ENCODE measurements at places on chromosomes 7 and 10.

- no peak for DNase-seq
Observed at GRCh38 chr7:43481902-43482678, 100.8 kb upstream of the STK17A start.

GRCh38 chr10:112394475-112394875 is 20.6 kb downstream of the ACSL5 start:
- no peak for DNase-seq

DNA sequence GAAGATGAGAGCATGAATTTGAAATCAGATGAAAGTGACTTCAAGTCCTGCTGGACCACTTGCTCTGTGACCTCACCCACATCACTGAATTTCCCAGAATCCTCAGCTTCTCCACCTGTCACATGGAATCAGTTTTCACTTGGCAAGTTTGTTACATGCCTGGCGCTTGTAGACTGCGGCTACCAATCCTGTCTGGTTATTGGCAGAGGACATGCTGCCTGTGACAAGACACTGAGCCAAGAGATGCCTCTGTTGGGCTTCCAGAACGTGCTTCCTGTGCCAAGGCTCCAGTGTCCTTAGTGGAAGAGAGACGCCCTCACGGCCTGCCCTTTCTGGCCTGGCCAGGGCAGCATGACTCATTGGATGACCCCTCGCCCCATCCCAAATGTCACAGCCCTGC is 4.4 kb upstream of the MYL10 start:
- DNase-seq = no peak

GRCh38 chr10:88693392-88694020 is 12.5 kb upstream of the LIPK start:
- no peak for DNase-seq

- DNase-seq = no peak
Observed at GRCh38 chr7:100444311-100445278, 8.3 kb upstream of the PPP1R35 start.

- no peak for DNase-seq
Observed at GRCh38 chr7:22444181-22444971, 55.6 kb downstream of the STEAP1B start.

DNA sequence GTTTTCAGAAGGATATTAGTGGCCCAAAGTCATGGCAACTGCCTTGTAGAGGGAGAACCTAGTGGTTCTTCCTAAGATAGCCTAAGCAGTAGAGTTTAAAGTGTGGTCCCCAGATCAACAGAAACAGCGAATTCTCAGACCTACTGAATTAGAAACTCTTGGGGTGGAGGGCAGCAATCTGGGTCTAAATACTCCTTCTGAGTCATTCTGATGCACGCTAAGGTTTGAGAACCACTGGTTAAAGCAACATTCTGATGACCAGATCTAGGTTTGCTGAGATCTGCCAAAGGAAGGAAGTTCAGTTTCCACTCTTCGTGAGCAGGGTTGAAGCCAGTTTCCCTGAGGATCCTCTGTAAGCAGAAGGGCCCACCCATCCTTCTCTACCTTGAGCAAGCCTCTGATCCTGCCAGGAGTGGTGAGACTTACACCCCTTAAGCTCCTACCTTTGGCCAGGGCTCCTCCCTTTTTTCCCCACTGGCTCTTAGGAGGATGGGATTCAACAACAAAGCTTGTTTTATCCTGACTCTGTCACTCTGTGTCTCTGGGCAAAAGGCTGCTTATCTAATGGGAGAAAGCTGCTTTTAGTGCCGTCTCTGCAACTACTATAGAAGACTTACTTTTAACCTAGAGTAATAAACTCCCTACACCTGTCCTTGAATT is 26.8 kb upstream of the TRUB1 start:
- DNase-seq = no peak

- no peak for DNase-seq
Observed at GRCh38 chr10:48496831-48497779, 107.8 kb downstream of the ARHGAP22 start.

GRCh38 chr10:60139290-60139689 is 232.9 kb upstream of the CCDC6 start:
- no peak for DNase-seq

GRCh38 chr7:65449505-65449852 is 75.8 kb downstream of the ZNF92 start:
- no peak for DNase-seq

- no peak for DNase-seq
Observed at GRCh38 chr7:149690688-149691446, 82.5 kb downstream of the ZNF467 start.

GRCh38 chr7:46383605-46384004 is 462.5 kb upstream of the IGFBP3 start:
- no peak for DNase-seq

DNA sequence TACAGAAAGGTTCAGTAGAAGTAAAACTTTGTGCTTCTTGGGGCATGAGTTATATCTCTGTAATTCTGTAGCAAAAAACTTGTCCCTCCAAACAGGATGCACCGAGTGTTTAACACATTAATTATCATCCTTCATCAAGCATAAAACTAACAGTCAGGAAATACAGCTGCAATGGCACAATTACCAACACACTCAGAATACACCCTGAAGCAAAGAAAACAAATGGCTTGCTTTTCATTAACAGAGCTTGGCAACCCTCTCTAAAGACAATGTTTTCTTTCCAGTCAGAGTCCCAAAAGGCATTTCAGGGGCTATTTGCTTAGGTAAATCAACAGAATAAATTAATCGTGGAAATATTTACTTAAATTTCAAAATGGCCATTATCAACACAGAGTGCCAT is 107.7 kb downstream of the ICA1 start:
- no peak for DNase-seq

DNA sequence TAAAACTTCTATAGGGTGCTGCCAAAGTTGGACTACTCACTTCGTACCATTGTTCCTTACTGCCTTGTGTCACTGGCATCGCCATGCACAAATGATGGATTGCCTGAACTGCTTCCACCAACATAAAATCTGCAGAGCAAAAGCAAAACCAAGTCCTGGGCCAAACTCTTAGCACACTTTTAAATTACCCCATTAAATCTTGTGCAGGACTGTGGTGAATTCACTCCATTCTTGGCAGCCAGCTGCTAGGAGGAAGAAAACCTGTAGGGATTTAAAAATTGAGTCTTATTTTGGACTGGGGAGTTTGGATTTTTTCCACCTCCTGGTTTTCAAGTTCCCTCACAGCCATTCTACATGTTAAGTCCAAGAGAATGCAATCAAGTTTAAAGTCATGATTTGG is 646.9 kb downstream of the SORCS3 start:
- no peak for DNase-seq

- DNase-seq = no peak
Observed at GRCh38 chr7:123030631-123031030, 35.1 kb upstream of the TAS2R16 start.

GRCh38 chr10:113552701-113553100 is at the start of gene HABP2:
Gene HABP2 (plus strand): TSS chr10:113553053. CDS start chr10:113553122, 69 bp downstream.
- no peak for DNase-seq

- no peak for DNase-seq
Observed at GRCh38 chr7:83509255-83510021, 139.5 kb downstream of the SEMA3E start.

GRCh38 chr7:31307972-31308371 is 32.6 kb downstream of the NEUROD6 start:
- no peak for DNase-seq

DNA sequence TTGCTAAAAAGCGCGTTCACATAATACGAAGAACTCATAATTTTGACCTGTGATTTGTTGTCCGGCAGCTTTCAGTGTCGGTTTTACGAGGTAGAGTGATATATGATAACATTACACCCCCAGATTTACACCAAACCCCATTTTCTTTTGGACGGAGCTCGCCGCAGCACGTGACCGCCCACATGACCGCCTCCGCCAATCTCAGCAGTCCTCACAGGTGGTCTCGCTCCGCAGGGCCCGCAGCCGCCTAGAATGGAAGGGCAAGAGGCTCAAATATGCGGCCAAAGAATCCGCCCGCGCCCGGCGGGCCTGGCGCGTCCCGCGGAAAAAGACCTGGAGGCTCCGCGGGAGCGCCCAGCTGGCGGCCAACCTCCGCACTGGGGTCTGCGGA is at the start of gene HOXA7:
HOXA7 (minus strand) TSS at position 168 of the 391 bp plus-strand sequence; CDS start at position 38, 130 bp downstream.
- no peak for DNase-seq

DNA sequence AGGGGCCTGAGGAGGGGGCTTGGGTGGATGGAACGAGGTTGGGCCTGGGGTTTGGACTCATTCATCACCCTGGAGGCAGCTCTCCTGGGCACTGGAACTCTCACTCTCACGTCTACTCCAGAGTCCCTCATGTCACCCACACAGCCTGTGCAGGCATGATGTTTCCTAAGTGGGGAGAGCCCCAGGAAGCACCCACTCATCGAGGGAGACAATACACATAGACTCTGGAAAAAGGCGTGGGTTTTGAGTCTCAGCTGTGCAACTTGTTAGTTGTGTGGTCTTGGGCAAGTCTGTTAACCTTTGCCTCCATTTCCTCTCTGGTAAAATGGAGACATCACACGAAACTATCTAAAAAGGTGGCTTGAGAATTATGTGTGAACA is 25.9 kb upstream of the RBM20 start:
- DNase-seq = no peak

GRCh38 chr7:84624927-84625326 is 430.3 kb upstream of the SEMA3A start:
- DNase-seq = no peak

- DNase-seq = no peak
Observed at GRCh38 chr10:76918106-76918505, 719.5 kb downstream of the KCNMA1 start.

DNA sequence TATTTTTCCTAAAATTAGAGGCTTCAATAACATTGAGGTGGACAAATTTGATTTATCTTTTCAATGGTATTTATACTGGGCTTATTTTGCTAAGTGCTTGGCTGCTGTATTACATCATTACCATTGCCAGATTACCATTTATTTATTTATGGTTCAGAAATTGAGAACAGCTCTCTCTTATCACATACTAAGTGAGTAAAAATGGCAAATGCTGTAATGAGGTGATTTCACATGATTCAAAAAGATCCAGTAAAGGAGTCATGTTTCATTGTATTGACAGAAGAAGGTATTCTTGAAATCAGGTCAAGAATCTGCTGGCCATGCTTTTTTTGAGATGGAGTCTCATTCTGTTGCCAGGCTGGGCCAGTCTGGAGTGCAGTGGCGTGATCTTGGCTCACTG is 322.6 kb downstream of the KIF20B start:
- no peak for DNase-seq

DNA sequence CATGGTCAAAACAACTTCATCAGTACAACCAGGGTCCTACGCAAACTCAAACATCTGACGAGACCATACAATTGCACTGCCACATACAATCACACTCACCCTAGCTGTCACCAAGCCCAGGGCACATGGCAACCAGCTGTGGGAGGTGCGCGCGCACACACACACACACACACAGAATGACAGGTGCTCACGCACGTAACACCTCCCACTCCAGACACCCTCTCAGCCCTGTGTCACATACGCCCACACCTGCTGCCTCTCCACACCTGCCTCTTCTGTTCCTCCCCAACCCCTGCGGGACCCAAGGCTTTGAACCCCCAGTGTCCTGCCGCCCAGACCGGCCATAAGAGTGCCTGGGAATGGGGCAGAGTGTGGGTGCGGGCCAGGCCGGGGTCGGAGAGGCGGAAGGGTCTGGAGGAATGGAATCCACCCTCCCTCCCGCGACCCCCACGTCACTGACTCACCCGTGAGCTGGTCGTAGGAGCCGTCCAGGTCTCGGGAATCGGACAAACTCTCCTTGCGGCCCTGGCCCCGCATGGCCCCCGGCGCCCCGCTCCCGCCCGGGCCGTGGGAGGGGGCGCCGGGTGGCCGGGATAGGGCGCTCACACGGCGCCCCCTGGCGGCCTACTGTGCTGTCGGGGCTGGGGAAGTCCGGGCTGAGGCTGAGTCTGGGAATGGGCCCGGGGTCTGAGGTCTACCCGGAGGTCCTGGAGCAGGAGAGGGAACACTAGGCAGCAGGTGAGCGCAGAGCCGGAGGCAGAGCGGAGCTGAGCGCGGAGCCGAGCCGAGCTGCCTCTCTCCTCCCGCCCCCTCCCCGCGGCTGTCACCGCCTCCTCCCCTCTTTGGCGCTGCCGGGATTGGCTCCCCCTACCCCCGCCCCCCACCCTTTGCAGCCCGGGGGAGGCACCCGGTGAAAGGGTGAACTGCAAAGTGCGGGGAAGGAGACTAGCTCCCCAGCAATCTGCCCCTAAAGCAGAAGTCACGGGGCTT is at the start of gene KCNIP2:
KCNIP2 (minus strand) TSS at position 769 of the 990 bp plus-strand sequence; CDS start at position 537, 232 bp downstream.
- DNase-seq = no peak

DNA sequence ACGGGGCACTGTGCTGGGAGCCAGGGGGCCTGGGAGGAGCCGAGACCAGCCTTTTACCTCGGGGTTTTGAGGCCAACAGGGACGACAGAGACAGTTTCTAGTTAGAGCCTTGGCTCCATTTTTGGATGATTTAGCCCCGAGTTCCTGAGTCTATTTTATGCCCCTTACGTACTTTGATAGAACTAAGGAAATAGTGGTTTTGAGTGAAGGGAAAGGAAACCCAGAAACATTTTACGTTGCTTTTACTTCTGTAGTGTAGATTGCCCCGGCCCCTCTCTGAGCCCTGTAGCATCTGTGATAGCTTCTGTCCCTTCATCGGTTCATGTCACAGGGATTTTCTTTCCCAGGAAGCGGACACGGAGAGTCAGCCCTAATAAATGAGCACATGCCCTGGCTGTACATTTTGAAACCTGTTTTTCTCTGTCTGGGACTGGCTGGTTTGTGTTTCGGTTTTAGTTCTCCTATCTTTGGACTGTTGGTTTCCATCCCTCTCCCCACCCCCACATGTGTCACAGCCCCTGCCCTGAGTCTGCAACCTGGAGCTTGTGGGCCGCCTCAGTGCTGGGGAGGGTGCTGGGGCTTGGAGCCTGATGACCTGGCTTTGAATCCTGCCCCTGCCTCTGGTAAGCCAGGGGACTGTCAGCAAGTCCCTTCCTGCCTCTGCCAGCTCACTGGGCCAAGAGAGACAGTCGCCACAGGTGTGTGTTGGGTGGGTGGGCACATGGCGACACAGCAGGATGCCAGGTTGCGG is 6.9 kb upstream of the ORAI2 start:
- DNase-seq = no peak

DNA sequence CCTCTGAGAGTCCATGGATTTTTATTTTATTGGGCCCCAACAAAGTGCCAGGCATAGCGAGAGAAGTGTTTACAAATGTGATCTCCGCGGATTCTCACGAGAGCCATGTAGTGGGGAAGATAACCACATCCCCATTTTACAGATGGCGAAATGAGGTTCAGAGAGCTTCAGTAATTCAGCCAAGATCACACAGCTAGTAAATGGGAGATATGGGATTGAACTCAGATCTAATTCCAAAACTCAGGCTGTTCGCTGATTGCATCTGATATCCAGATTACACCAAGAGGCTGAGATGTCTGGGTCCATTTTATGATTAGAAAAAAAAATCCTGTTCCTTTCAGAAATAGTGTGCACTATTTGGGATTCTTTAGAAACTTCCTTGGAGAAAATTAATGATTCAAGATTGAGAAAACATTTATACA is 1.3 kb downstream of the FAS start:
- DNase-seq = no peak

DNA sequence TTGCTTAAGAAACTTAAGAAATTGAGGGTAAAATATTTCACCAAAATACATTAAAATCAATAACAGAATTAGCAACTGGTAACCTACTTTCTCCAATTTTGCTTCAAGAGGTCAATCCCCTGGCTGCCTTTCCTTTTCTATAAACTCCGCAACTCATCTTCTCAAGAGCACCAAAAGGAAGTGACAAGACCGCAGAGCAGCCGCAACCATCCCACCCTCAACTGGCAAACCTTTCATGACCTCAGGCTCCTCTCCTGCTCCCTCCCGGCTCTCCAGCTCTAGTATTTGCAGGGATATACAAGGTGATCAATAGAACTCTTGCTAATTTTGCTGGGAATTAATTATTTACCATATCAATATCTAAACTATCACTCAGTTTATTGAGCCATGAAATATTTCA is 88.9 kb downstream of the ATE1 start:
- no peak for DNase-seq
